ENCODE measurements at places on chromosomes 16 and 17.

DNA sequence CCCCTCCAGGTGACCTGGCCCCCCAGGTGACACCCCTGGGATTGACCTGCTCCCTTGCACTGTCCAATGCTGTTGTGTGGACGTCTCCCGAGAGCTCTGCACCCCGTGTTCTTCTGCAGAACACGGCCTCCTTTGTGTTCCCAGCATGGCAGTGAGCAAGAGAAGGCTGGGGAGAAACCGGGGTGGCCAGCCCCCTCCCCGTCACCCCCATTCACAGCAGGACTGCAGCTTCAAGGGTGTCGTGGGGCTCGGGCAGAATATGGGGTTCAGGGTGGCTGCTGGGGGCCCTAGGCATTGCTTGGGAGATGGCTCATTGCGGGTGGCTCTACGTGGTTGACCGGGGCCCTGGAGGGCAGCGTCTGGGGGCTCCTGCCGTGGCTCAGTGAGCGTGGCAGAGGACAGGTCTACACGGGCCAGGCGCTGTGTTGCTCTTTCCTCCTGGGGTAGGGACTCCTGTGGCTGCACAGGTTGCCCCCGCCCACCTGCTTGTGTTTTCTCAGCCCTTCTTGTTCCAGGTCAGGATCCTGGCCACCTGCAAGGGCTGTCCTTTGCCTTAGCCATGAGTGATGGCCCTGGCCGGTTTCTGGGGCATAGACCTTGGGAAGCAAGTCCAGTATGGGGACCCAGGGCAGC, 12.5 kb downstream of the GSE1 start:
- DNase-seq = no peak

- no peak for DNase-seq
Measured at GRCh38 chr16:23491490-23492391, 18.6 kb downstream of the GGA2 start.

- DNase-seq = no peak
Measured at GRCh38 chr17:67218385-67218950, 26.5 kb downstream of the HELZ start.

DNA sequence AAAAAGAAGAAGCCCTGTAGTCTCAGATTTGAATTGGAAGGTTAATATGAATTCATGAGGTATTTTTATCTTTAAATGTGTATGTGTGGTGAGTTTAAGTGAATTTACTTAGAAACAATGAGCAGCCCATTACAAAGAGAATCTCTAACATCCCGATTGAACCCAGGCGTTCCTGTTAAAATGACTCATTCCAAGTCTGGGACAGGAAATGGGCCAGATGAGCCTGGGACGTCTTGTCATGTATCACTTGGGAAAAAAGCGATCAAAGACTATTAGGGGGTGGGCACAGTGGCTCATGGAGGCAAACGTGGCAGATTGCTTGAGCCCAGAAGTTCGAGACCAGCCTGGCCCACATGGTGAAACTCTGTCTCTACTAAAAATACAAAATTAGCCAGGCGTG, 81.6 kb downstream of the SEC14L1 start:
- no peak for DNase-seq

DNA sequence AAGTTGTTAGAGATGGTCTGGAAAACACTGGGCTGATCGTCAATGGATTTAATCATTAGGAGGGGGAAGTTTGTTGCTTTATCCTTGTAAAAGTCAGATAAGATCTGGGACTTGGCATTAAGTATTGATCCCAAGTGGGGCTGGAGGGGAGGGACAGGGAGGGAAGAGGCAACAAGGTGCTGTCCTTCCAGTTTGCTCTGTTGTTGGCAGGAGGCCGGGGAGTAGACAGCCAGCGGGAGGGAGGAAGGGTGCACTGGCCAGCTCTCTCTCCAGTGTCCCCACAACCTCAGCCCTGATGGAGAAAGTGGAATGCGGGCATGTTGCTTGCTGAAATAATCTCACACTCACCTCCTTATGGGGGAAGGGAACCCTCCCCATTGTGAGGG, 210.2 kb downstream of the CCDC182 start:
- no peak for DNase-seq

DNA sequence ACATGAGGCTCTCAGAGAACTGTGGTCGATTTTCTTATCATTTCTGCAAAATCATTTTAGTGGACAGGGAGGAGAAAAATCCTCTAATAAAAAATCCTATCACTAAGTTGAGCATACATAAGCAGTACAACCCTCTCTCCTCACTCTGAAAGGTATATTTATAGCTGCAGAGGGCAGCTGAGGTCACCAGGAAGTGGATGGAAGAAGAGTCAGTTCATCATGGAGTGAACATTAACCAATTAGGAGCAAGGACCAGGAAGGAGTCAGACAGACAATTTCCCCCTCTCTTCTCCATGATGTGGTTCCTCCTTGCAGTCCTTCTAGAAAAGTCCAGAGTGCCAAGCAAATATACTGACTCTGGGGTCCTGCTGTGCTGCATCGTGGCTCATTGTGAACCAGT, 253.7 kb downstream of the TOX3 start:
- DNase-seq = no peak

- DNase-seq = no peak
Measured at GRCh38 chr17:59331929-59332748, 684 bp downstream of the YPEL2 start.

GRCh38 chr16:20952139-20952920, 51.8 kb downstream of the LYRM1 start:
- DNase-seq = peak; percentile 5

DNA sequence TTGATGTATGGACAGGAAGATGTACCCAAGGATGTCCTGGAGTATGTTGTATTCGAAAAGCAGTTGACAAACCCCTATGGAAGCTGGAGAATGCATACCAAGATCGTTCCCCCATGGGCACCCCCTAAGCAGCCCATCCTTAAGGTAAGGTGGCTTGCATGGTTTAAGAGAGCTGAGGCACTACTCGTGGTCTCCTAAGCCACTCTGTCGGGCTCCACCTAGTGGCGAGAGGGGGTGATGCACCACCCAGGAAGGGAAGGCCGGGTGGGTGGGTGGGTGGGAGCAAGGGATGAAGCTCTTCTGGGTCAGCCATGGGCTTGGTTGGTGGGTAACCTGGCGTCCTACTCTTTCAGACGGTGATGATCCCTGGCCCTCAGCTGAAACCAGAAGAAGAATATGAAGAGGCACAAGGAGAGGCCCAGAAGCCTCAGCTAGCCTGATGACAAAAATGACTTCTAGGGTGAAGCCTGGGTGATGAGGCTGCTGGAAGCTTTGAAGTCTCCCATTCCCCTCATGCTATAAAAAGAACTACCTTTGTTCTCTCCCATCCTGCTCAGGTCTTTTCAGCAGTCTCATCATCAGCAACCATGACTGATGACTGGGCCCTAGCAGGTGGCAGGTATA, 21.5 kb downstream of the GPR179 start:
- peak; percentile 71 for DNase-seq

DNA sequence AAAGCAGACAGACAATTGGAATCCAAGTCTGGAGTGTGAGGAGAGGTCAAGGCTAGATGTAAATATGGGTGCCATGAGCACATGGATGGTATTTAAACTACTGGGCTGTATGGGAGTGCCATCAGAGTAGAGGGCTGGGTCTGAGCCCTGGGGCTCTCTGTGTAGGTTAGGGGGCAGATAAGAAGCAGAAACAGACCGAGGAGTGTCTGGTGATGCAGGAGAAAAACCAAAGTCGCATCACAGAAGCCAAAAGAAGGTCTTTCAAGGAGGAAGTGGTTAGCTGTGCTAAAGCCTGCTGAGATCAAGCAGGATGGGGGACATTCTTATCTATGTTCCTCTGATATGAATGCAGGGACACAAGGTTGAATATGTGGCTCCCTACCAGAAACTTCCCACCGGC, 1.9 kb downstream of the TSEN54 start:
- no peak for DNase-seq

DNA sequence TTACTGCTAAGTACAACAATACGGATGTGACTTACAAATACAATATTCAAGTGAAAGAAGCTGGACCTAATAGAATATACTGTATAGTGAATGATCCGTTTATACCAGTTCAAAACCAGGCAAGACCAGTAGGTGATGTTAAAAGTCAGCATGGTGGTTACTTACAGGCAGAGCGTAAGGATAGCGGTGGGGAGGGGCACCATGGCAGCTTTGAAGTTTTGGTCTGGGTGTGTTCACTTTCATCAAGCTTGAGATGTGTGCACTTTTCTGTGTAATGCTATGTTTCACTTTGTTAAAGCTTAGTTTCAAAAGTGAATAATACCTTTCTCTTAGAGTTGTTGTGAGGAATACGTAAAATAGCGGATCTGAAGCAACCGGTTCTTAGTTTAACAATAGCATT, 16.5 kb upstream of the SLC35G3 start:
- no peak for DNase-seq

DNA sequence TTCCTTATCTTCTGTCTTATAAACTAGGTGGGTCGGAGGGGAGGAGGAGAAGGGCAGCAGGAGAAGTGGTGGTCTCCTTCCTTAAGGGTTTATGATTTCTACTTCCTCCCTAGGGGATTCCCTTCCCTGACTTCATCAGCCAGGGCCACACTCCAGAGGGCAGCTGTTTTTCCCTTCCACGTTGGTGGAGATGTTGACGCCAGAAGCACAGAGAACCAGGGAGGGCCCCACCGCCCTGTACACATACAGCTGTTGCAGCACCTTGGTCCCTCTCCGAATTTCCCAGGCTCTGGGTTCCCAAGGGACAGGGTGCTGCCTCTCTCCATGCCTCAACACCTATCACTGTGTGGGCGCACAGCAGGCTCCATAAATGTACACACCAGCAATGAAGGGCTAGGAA, 5.6 kb upstream of the SLC6A4 start:
- no peak for DNase-seq

GRCh38 chr17:69428252-69428980, 13.9 kb downstream of the MAP2K6 start:
- no peak for DNase-seq

- no peak for DNase-seq
Measured at GRCh38 chr17:45972531-45972930, 26.5 kb upstream of the STH start.

- no peak for DNase-seq
Measured at GRCh38 chr17:60134396-60135150, 15.2 kb upstream of the CA4 start.

DNA sequence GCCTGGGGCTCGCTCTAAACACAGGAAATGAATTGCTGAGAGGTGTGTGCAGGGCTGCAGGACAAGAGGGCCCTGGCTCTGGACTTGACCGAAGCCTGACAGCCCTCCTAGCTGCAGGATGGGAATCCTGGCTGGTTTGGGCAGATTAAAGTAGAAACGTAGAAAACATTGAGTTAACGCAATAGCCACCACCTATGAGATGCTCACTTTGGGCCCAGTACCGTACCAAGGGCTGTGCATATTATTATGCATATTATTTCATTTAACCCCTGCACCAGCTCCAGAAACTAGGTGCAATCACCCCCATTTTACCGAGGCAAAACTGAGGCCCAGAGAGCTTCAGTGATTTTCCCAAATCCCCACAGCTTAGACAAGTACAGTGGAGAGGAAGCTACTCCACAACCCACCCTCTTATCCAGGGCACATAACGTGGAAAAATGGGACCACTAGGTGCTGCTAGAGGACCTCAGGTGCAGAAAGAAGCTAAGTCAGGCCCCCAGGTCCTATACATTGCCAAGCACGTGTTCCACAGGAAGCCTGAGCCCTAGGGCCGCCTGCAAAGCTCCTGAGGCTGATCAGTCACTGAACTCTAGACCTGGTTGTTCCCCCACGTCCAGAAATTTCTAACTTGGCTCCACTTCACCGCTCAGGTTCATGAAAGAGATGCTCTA, 79.2 kb downstream of the MYH11 start:
- peak; percentile 90 for DNase-seq

GRCh38 chr16:12318661-12319427, 342.3 kb downstream of the SNX29 start:
- DNase-seq = no peak

GRCh38 chr16:12899529-12900143, 1.8 kb upstream of the SHISA9 start:
- no peak for DNase-seq

DNA sequence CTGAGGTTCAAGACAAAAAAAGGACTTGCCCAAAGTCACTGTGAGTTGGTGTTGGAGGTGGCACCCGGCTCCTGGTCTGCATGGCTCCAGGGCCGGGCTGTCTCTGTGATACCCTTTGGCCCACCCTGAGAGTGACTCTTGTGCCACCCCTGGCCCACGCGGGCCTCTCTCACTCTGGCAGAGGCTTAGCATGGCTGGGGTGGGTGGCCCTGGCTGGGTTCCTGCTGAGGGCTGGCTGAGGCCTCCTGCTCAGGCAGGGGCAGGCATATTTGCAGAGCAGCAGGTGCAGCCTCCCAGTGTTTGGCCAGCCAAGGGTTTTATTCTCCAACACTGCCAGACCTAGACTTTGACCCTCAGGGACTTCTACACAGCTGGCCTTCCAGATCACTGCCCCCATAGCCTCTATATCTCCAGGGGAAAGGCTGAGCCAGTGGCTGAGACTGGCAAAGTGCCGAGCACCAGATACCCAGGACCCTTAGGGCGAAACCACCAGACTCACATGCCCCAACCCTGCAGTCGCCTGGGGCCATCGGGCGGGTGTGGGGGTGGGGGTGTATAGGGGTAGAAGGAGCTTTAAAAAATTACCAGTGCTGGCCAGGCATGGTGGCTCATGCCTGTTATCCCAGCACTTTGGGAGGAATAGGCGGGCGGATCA, 21.5 kb upstream of the ADGRG1 start:
- DNase-seq = no peak

- no peak for DNase-seq
Measured at GRCh38 chr16:30660424-30661261, 2.4 kb downstream of the FBRS start.

- DNase-seq = no peak
Measured at GRCh38 chr17:42111871-42112551, 503 bp downstream of the DHX58 start.

- peak; percentile 81 for DNase-seq
Measured at GRCh38 chr17:71764505-71764904, 356.3 kb upstream of the SOX9 start.

GRCh38 chr17:66716236-66717026, 118.5 kb upstream of the CACNG5 start:
- peak; percentile 41 for DNase-seq

DNA sequence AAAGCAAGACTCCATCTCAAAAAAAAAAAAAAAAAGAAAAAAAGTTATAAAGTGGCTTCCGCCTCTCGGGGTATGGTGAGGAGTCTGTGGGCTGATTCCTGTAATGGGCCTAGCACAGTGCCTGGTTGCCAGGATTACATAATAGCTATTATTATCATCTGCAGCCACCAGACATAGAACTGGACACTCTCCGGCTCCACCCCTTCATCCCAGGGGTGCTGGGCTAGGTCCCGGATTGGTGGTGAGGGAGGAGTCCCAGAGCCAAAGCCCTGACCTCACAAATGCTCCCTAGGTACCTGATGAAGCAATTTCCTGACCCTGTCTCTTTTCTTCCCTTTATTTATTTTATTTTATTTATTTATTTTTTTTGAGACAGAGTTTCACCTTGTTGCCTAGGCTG, 11.6 kb upstream of the ADGRG1 start:
- DNase-seq = no peak

DNA sequence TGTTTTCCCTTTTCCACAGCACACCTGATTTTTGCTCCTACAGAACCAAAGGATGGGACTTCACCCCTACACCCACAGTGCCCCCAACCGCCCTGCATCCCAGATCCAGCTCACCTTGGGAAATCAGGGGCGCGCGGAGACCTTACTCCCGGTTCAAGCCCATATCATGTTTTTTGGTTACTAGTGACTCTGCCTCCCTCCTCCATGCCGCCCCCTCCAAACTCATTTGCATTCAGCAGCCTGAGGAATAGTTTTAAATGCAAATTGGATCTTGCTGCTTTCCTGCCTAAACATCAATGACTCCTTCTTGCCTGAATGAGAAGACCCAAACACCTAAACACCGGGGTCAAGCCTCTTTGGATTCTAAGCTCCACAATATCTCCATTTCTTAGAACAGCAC, 331.8 kb downstream of the TMEM114 start:
- DNase-seq = no peak

Measured in mesendoderm (in vitro differentiated cells).